ENCODE measurements at places on chromosomes 12 and 14.

DNA sequence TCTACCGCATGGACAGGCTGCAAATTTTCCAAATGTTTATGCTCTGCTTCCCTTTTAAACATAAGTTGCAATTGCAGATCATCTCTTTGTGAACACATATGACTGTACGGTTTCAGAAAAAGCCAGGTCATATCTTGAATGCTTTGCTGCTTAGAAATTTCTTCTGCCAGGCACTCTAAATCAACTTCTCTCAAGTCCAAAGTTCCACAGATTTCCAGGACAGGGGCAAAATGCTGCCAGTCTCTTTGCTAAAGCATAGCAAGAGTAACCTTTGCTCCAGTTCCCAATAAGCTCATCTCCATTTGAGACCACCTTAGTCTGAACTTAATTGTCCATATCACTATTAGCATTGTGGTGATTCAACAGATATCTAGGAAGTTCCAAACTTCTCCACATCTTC is 13.6 kb upstream of the RERGL start:
- DNase-seq, result no peak

GRCh38 chr12:100824476-100824875 is 29.9 kb downstream of the ANO4 start:
- DNase-seq, result no peak

DNA sequence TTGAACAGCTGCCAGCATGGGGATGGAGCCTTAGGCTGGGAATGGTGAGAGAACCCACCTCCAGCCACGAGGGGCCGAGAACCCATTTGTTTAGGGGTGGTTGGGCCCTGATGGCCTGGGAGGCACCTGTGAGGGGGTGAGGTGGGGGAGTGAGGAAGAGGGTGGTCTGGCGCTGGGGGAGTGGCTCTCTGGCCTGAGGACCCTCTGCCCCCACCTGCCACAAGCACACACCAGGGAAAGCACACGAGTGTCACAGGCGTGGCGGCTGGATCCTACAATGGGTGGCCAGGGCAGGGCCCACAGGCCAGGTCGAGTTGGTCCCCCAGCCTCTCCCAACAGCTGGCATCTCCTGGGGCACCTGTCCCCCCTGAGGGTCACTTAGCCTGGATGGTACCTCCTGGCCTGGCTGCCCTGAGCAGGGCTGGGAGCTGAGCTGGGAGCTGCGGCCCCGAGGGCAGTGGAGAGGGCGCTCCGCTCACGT is 340.5 kb downstream of the TMEM121 start:
- no peak for DNase-seq

DNA sequence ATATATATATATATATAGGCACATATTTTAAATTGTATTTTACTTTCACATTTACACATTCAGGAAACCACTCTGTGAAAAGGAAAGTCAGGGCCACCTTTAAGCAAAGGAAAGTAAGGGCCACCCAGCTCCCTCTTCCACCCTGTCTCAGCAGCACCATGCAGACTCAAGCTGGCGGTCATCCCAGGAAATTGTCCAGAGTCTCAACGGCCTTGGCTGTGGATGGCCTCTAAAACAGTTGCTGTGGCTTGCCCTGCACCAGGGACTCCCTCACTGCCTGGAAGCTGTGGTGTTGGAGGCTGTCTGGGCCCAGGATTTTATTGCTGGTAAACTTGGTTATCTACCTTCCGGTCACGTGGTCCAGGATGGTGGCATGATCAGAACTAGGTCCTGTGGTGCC is 11.8 kb upstream of the RPL10L start:
- DNase-seq, result no peak

All from NAMALWA (cell line).